ENCODE measurements at places on chromosomes 5 and 9.

DNA sequence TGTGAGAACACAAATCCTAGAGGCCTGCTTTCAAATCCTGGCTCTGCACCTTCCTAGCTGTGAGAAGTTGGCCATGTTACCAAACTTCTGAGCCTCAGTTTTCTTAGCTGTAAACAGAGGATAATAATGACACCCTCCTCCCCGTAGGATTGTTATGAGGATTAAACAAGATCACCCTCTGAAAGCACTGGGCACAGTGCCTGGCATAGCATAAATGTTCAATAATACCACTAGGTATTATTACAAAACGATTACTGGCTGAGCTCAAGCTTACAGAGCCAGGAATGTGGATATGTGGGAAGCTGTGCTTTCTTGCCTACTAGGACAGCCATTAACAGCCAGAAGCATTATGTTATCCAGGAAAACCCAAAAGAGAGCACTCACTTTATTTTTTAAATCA lies 30.8 kb upstream of the POU4F3 start:
- no peak for DNase-seq

DNA sequence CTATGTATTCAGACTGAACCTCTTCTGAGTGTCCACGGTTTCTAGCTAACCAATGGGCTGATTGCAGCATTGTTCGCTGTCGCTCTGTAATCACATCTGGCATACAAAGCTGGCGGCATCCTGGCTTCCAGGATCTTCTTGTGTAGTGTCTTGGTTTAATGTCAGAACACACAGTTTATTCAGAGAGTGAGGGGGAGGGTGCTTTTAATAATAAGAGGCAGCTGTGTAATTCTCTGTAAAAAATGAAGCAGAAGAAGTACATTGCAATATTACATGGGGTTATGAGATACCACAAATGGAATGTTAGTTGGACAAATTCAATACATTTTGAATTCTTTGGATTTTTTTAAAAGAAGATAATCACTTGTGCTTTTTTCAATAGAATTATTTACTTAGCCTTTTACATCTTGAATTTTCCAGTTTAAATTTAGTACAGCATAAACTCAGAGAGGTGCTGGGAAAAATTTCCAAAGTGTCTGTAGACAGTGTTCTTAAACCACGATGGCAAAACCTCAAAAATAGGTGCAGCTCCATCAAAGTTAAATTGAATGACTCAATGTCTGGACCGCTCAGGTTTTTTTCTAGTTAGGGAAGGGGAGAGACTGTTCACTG lies 206.0 kb downstream of the PCSK1 start:
- no peak for DNase-seq

DNA sequence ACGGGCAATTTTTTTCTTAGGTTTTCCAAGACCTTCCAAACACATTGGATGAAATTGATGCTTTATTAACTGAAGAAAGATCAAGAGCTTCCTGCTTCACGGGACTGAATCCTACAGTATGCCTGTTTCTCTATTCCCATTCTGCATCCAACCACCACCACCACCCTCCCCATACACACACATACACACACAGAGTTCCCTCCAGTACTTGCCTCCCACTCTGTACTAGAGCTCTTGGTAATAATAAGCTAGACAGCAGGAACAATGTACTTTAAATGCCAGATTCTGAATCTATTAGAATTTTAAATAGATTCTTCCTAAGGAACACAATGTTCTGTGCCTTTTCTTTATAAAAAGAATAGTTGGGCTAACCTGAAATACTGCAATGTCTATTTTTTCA lies 67.4 kb downstream of the KLF9 start:
- DNase-seq, result no peak

- DNase-seq, result no peak
These were observed 110.5 kb upstream of the HMHB1 start for GRCh38 chr5:143701493-143701892.

GRCh38 chr5:24899180-24899579 lies 254.4 kb upstream of the CDH10 start:
- no peak for DNase-seq

- no peak for DNase-seq
These were observed 26.0 kb downstream of the ZCCHC7 start for GRCh38 chr9:37146410-37146809.

GRCh38 chr5:52754051-52754450 lies 33.7 kb upstream of the ITGA1 start:
- DNase-seq, result no peak

DNA sequence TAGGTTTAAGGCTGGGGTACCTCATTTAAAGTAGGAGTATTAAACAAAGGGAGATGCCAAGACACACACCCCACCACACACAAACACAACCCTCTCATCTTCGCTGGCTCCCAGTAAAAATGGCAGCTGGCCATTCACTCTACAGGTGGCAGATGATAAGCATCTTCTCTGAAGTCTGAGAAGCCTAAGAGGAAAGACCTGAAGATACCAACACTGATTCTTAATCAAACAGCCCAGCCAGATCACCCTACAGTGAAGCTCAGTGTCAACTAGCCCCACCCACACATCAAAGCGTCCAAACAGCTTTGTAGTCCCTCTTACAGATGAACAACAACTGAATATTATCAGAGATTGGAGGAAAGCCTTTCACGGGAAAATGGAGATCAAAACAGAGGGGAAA lies 59.5 kb downstream of the SPOCK1 start:
- no peak for DNase-seq

- no peak for DNase-seq
These were observed 118.9 kb upstream of the ADRA1B start for GRCh38 chr5:159797261-159797970.

GRCh38 chr5:147616421-147616820 lies 106.6 kb upstream of the DPYSL3 start:
- DNase-seq, result no peak

DNA sequence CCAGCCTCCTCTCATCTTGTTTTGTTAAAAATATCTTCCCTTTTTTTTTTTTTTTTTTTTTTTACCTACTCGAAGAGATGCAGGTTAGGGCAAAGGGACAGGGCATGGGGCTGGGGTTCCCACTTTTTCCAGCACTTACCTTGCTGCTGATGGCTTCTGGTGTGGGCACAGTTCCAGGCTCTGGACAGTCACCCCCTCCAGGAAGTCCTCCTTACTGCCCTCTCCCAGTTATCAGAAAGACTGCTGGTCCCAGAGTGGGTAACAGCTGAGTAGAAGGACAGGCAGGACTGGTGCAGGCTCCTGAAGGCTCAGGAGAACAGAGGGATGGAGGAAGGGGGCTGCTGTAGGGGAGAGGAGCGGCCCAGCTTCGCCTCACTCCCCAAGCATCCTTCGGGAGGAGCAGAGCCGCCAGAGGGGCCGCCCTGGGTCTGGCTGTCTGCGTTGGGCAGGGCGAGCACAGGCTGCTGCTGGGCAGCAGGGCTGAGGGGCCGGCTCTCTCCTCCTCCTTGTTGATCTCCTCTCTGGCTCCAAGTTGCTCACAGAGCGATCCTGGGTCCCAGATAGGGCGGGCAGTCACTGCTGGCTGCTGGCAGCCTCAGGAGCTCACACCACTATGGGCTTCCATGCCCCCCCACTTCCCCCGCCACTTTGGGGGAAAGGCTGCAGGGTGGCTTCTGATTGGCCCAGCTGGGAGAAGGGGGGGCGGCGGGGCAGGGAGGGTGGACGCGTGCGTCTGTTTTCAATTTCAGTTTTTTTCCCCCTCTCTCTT lies at the start of gene PDGFRB:
Gene PDGFRB (minus strand): TSS at position 588 of the 769 bp plus-strand sequence. CDS start 18,798 bp downstream, outside the sequence.
- DNase-seq, result no peak

- no peak for DNase-seq
These were observed 111.7 kb upstream of the MSX2 start for GRCh38 chr5:174612686-174613085.

- DNase-seq, result no peak
These were observed 50.0 kb downstream of the RGS3 start for GRCh38 chr9:113513536-113513935.

- no peak for DNase-seq
These were observed 364.6 kb upstream of the PTGER4 start for GRCh38 chr5:40315126-40315525.

DNA sequence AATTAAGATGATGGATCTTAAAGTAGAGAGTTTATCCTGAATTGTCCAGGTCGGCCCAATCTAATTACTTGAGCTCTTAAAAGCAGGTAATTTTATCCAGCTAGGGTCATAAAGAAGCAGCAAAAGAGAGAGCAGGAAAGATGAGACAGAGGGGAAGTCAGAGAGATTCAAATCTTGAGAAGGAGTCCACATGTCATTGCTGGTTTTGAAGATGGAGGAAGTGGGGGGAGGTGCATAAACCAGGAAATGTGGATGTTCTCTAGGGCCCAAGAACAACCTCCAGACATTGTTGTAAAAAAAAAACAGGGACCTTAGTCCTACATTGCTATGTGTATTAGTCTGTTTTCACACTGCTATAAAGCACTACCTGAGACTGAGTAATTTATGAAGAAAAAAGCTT lies 66.4 kb downstream of the SLCO4C1 start:
- DNase-seq, result no peak

GRCh38 chr5:180077594-180078284 lies 6.2 kb upstream of the RNF130 start:
- no peak for DNase-seq

- DNase-seq, result no peak
These were observed 42.6 kb downstream of the ZDHHC21 start for GRCh38 chr9:14650596-14650995.

DNA sequence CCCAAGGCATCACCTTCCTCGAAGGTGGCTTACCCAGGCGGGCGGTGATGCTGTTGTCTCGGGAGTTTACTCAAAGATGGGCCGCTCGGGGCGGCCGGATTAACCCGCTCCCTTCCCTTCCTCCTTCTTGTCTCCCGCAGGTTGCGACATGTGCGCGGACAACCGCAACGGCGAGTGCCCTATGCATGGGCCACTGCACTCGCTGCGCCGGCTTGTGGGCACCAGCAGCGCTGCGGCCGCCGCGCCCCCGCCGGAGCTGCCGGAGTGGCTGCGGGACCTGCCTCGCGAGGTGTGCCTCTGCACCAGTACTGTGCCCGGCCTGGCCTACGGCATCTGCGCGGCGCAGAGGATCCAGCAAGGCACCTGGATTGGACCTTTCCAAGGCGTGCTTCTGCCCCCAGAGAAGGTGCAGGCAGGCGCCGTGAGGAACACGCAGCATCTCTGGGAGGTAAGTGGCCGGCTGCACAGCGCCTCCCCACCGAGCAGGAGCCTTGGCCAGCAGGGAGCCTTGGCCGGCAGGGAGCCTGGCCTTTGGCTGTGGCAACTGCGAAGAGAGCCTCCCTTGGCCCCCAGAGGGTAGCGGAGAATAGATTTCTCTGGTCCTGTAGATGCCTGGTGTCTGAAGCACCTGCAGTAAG lies 10.6 kb downstream of the PRDM6 start:
- peak; percentile 73 for DNase-seq

GRCh38 chr5:179112469-179113142 lies 52.4 kb downstream of the ZNF354C start:
- no peak for DNase-seq

DNA sequence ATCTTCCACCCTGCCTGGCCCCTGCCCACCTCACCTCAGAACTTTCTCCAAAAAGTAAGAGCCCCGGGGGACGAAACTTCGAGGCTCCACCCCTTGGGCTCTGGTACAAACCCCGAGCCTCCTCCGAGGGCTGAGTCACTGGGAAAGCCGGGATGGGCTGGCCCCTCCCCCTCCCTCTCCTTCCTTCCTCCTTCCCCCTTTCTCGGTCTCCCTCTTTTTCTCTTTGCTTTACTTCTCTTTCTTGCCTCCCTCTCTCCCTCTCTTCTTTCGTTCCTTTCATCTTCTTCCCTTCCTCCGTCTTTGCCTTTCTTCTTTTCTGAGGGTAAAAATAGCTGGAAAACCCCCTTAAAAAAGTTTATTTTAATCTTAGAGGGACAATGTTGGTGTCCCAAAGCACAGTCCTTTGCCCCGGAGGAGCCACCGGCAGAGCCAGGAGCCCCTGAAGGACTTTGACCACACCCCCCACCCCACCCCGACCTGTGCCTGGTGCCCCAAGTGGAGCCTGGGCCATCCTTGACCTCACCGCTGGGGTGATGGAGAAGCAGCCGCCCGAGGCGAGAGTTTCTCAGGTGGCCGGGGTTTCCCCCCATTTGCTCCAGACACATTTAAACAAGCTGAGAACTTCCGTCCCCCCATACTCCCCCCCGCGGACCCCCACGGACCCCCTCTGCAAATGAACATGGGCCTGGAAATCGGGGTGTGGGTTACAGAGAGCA lies 5.7 kb upstream of the NOTCH1 start:
- no peak for DNase-seq

DNA sequence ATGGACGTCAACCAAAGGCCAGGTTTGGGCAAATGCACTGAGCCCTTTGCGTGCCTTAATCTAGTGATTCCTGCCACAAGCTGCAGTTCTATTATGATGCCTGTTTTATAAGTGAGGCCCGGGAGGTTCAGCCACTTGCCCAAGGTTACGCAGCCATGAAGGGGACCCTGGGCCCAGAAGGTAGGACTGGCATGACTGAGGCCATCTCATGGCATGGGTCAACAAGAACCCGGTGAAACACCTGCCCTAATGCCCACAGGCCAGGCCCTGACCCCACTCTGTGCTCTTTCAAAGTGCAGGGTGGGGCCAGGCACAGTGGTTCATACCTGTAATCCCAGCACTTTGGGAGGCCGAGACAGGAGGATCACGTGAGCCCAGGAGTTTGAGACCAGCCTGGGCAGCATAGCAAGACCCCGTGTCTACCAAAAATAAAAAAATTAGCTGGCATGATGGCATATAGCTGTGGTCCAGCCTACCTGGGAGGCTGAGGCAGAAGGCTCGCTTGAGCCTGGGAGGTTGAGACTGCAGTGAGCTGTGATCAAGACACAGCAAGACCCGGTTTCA lies 8.6 kb downstream of the NINJ1 start:
- no peak for DNase-seq

GRCh38 chr9:108956631-108957026 lies 22.4 kb downstream of the ABITRAM start:
- DNase-seq, result no peak

GRCh38 chr5:130324953-130325671 lies 420.8 kb downstream of the CHSY3 start:
- no peak for DNase-seq

DNA sequence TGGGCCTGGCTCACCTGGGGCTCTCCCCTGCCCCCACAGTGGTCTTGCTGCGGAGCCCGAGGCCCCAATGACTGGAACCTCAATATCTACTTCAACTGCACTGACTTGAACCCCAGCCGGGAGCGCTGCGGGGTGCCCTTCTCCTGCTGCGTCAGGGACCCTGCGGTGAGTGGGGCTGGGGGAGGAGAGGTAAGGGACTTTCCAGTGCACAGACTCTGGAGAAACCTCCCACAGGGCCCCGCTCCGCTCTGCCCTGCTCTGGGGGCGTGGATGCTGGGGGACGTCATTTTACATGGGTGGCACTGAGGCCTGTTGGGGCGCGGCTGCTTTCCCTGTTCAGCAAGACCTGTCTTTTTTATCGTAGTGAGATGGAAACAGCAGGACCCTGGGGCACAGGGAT lies 7.6 kb downstream of the TSPAN17 start:
- DNase-seq, result no peak

- DNase-seq, result no peak
These were observed 4.5 kb upstream of the IL7R start for GRCh38 chr5:35852084-35852734.
